ENCODE measurements at places on chromosomes 11 and 22.

GRCh38 chr11:13717331-13717730 lies 48.9 kb downstream of the FAR1 start:
- DNase-seq = peak; percentile 97

DNA sequence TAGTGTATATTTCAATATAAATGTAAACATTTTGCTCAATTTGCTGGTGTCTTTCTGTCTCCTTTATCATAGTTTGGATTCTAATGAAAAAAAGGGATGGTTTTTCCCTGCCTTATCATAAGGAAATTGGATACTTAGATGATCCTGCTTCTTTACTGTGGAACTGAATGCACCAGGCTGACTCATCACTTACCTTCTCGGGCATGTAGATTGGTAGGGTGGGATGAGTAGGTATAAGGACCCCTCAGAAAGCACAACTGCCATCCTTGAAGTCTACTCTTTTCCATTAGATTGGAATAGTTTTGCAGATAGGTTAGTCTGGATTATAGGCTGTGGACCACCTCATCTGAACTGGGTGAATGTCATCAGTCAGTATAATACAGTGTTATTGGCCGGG lies 7.5 kb upstream of the SIDT2 start:
- no peak for DNase-seq

- DNase-seq = no peak
These were observed 2.3 kb downstream of the EHBP1L1 start for GRCh38 chr11:65578134-65578533.

- DNase-seq = peak; percentile 39
These were observed 235.8 kb upstream of the CCDC90B start for GRCh38 chr11:83521647-83522596.
